ENCODE measurements at places on chromosomes 3 and 15. TPM values are rescaled to one million over a fixed set of nuclear protein-coding genes. Genes with fewer than 3 reads are reported as not detected.

DNA sequence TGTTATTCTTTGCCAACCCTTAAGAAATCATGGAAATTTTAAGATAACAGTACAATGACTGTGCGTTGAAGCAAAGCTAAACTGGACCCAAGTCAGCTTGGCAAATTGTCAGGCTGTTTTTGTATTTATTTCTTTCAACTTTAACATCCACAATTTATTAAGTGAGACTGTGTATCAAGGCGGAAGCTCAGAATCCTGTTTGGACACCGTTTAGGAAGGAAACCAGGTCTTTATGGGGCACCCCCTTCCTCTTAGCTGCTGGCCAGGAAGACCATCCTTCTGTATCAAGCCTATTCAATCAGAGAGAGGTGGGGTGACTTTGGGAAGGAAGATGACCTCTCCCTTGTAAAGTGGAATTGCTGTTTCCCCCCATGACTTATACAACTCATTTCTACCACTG is 166.0 kb downstream of the MCTP2 start:
- no peak overlapping the region for H3K4me3 ChIP-seq
- DNase-seq = peak; percentile 14
- peaks cover 5% of the 10 kb centered on the region for H3K4me1 ChIP-seq
- H3K27ac ChIP-seq = no peak overlapping the region
- H3K36me3 ChIP-seq = no peaks in the 10 kb centered on the region
- no peaks in the 10 kb centered on the region for H3K27me3 ChIP-seq

DNA sequence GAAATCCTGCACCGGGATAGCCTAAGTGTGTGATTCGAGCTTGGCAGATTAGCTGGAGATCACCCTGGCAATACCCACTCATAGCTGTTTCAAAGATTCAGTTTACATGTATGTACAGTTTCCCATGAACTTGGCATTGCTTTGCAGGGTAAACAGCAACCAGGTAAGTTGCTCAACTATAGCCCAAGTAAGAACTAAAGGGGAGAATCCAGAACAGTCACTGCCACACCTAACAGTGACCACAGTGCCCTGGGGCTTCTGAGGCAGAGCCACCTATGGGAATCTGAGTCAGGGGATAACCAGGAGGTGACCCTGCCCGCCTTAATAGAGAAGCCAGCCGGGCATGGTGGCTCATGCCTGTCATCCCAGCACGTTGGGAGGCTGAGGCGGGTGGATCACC is 15.9 kb downstream of the CDAN1 start:
- H3K36me3 ChIP-seq = peaks cover 45% of the 10 kb centered on the region
- H3K4me1 ChIP-seq = peaks cover 5% of the 10 kb centered on the region
- no peaks in the 10 kb centered on the region for H3K27me3 ChIP-seq
- H3K27ac ChIP-seq = peak overlapping the region; percentile 0
- H3K4me3 ChIP-seq = no peak overlapping the region
- no peak for DNase-seq

The GOLGA8R gene
- total RNA-seq = 2.8 TPM

GRCh38 chr3:130395916-130396315 is 50.4 kb downstream of the COL6A5 start:
- no peaks in the 10 kb centered on the region for H3K4me1 ChIP-seq
- peak; percentile 47 for DNase-seq
- H3K4me3 ChIP-seq = no peak overlapping the region
- no peaks in the 10 kb centered on the region for H3K36me3 ChIP-seq
- H3K27ac ChIP-seq = no peak overlapping the region

DNA sequence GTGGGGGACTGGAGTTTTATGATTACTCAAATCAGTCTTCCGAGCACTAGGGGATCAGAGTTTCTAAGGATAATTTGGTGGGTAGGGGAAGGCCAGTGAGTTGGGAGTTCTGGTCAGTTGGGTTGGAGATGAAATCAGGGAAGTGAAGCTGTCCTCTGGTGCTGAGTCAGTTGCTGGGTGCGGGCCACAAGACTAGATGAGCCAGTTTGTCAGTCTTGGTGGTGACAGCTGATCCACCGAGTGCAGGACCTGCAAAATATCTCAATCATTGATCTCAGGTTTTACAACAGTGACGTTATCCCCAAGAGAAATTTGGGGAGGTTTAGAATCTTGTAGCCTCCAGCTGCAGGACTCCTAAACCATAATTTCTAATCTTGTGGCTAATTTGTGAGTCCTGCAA is 249.4 kb downstream of the FAM43A start:
- H3K4me3 ChIP-seq = no peak overlapping the region
- peaks cover 47% of the 10 kb centered on the region for H3K4me1 ChIP-seq
- H3K27ac ChIP-seq = no peak overlapping the region
- no peaks in the 10 kb centered on the region for H3K36me3 ChIP-seq

GRCh38 chr3:173685456-173685855 is 287.9 kb downstream of the NLGN1 start:
- no peak overlapping the region for H3K4me3 ChIP-seq
- DNase-seq = no peak
- no peaks in the 10 kb centered on the region for H3K36me3 ChIP-seq
- no peak overlapping the region for H3K27ac ChIP-seq
- H3K27me3 ChIP-seq = no peaks in the 10 kb centered on the region

The GP9 gene
- total RNA-seq = not detected

GRCh38 chr3:122052968-122053367 is 2.2 kb upstream of the CD86 start:
- H3K27ac ChIP-seq = no peak overlapping the region
- H3K27me3 ChIP-seq = no peaks in the 10 kb centered on the region

The COMMD2 gene
- 28.3 TPM for total RNA-seq

The TUSC7 gene
- not detected for total RNA-seq

The ANP32A gene
- 61.4 TPM for total RNA-seq

GRCh38 chr15:49624056-49624455 is 3.2 kb downstream of the DTWD1 start:
- no peak overlapping the region for H3K27ac ChIP-seq
- no peaks in the 10 kb centered on the region for H3K27me3 ChIP-seq

- no peaks in the 10 kb centered on the region for H3K27me3 ChIP-seq
- H3K4me3 ChIP-seq = no peak overlapping the region
- H3K36me3 ChIP-seq = no peaks in the 10 kb centered on the region
- peaks cover 41% of the 10 kb centered on the region for H3K4me1 ChIP-seq
- H3K27ac ChIP-seq = no peak overlapping the region
These were observed 70.7 kb downstream of the TNIK start for GRCh38 chr3:171389491-171389890.

GRCh38 chr3:123449997-123450604 is 1.2 kb upstream of the ADCY5 start:
- H3K4me1 ChIP-seq = peaks cover 32% of the 10 kb centered on the region
- no peak for DNase-seq
- peak overlapping the region; percentile 90 for H3K4me3 ChIP-seq
- no peaks in the 10 kb centered on the region for H3K36me3 ChIP-seq

GRCh38 chr15:96160800-96161199 is 169.7 kb upstream of the NR2F2 start:
- peaks cover 29% of the 10 kb centered on the region for H3K4me1 ChIP-seq
- no peak for DNase-seq
- no peaks in the 10 kb centered on the region for H3K27me3 ChIP-seq
- no peaks in the 10 kb centered on the region for H3K36me3 ChIP-seq

DNA sequence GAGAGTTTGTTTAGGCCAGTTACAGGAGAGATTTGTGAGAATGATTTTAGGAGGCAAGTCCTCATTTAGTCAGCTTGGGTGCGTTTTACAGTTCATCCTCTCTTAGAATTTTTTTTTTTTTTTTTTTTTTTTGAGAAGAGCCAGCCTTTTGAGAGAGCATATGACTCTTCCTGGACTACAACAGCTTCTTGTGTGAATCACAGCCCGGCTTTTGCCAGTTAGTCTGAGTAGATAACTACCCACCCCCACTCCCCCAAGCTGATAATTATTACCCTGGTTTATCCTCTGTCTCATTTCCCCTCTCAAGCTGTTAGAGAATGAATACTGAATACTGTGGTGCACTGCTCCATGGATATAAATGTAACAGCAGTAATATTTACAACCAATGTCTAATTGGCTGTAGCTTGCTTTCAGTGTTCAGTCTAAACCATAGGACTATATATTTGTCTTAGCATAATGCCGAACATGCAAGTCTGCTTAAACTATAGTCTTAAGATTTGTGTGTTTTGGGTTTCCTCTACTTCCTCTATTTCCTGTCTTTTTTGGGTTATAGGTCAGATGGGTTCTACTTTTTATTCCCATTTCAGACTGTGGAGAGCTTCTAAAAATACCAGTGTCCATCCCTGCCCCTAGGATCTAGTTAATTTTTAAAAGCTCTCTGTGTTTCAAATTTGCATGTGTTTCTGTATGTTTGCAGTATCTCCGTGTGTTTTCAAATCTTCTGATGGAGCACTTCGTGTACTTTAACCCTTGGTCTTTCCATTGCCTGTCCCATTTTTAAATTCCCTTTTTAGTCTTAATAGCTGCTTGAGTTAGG is 8.0 kb downstream of the CHD2 start:
- no peak for DNase-seq
- H3K27ac ChIP-seq = peak overlapping the region; percentile 98
- no peaks in the 10 kb centered on the region for H3K36me3 ChIP-seq
- peak overlapping the region; percentile 12 for H3K4me3 ChIP-seq

The BTLA gene
- not detected for total RNA-seq

DNA sequence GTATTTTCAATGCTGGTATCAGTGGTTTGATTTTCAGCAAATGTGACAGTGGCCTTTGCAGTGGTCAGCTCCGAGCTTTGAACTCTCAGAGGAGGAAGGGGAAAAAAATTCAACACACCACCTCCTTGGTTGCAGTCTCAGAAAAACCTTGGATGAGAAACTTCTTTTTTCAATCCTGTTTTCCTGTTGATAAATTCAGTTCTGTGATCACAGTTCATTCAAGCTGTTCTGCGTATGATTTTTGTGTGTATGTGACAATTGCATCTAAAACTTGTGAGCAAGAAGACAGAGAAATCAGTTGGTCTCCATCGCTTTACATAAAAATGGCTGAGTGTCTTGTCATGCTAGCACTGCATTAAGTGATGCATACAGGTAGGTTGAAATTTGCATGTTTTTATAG is 19.2 kb downstream of the ZBTB38 start:
- no peaks in the 10 kb centered on the region for H3K27me3 ChIP-seq
- H3K36me3 ChIP-seq = no peaks in the 10 kb centered on the region
- H3K4me3 ChIP-seq = peak overlapping the region; percentile 37
- peaks cover 50% of the 10 kb centered on the region for H3K4me1 ChIP-seq
- DNase-seq = no peak

DNA sequence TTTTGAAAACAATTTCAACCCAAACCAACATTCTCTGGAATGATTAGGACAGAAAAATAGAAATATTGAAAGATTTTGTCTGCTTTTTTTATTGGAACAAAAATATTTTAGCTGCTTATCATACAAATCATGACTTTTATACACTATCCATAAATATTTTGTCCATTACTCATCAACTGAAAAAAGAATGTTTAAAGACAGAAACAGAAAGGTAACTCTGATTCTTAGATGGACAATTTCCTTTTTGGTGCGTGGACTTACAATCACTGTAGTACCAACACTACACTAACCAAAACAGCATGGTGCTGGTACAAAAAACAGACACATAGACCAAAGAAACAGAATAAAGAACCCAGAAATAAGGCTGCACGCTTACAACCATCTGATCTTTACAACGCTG is 582.8 kb upstream of the CCDC54 start:
- no peaks in the 10 kb centered on the region for H3K4me1 ChIP-seq
- H3K4me3 ChIP-seq = no peak overlapping the region
- H3K27ac ChIP-seq = no peak overlapping the region
- no peak for DNase-seq

GRCh38 chr3:64718976-64719375 is 31.2 kb upstream of the ADAMTS9 start:
- no peak overlapping the region for H3K4me3 ChIP-seq
- no peaks in the 10 kb centered on the region for H3K36me3 ChIP-seq
- peaks cover 26% of the 10 kb centered on the region for H3K4me1 ChIP-seq
- DNase-seq = no peak
- H3K27ac ChIP-seq = no peak overlapping the region
- H3K27me3 ChIP-seq = no peaks in the 10 kb centered on the region

The RNU6-1 gene
- not detected for total RNA-seq

DNA sequence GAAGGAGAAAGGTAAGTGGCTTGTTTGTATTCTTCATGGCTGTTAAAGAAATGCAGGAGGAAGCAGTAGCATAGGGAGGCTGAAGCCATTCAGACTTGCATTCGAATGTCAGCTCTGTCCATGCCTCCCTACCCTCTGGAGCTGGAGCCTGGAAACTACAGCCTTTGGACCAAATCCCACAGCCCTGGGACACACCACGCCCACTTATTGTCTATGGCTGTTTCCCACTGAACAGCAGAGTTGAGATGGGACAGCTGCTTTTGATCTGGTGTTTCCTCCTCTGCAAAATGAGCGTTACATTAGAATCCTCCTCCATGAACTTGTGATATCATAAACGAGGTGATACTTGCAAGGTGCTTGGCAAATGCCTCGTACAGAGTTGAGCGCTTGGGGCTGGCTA is 3.6 kb downstream of the FAM107A start:
- no peaks in the 10 kb centered on the region for H3K36me3 ChIP-seq
- DNase-seq = no peak
- H3K4me3 ChIP-seq = no peak overlapping the region
- H3K27me3 ChIP-seq = no peaks in the 10 kb centered on the region

- no peaks in the 10 kb centered on the region for H3K27me3 ChIP-seq
- no peaks in the 10 kb centered on the region for H3K36me3 ChIP-seq
- no peak overlapping the region for H3K27ac ChIP-seq
- no peak overlapping the region for H3K4me3 ChIP-seq
- no peaks in the 10 kb centered on the region for H3K4me1 ChIP-seq
- DNase-seq = no peak
These were observed 357.1 kb upstream of the PROK2 start for GRCh38 chr3:72142028-72142427.

- DNase-seq = no peak
- H3K27ac ChIP-seq = no peak overlapping the region
- no peaks in the 10 kb centered on the region for H3K27me3 ChIP-seq
- H3K4me3 ChIP-seq = no peak overlapping the region
- H3K4me1 ChIP-seq = no peaks in the 10 kb centered on the region
- H3K36me3 ChIP-seq = no peaks in the 10 kb centered on the region
These were observed 15.2 kb downstream of the P2RY1 start for GRCh38 chr3:152849996-152850578.

The SNURF gene
- 3.6 TPM for total RNA-seq

DNA sequence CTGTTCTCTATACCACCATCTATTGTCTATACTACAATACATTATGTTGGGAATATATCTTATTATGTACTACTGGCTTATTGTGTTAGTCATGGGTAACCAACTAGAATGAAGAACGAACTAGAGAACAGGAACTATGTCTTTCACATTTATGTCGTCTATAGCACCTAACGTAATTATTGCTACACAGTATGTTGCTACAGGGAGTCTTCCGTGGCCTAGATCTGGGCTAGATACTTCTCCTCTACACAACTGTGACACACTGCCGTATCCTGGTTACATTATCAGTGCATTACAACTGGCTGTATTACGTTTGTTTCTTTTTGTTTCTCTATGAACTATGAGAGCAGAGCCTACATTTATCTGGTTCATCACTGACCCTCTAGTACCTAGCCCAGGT is 34.0 kb downstream of the SCG5 start:
- H3K36me3 ChIP-seq = no peaks in the 10 kb centered on the region
- H3K27ac ChIP-seq = peak overlapping the region; percentile 31
- no peak overlapping the region for H3K4me3 ChIP-seq
- H3K4me1 ChIP-seq = no peaks in the 10 kb centered on the region

The KNG1 gene
- total RNA-seq = not detected

DNA sequence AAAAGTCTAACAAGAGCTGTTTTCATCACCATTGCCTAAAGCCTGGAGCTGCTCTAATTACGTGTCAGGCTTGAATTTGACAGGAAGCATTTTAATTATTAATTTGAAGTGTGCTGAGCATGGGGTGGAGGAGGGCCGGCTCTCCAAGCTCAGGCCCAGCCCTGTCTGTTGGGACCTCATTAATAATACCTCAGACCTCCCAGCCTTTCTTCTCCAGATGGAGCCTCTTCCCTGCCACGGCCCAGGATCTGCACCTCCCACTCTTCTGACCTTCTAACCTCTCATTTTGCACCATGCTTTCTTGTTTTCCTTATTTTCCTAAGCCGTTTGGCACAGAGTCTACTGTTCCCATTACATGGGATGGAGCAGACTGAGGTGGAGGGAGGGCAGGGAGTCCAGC is 30.0 kb downstream of the INSYN1 start:
- H3K4me1 ChIP-seq = no peaks in the 10 kb centered on the region
- H3K27me3 ChIP-seq = no peaks in the 10 kb centered on the region
- H3K4me3 ChIP-seq = no peak overlapping the region

Measured in esophagus muscularis mucosa (tissue), 4 donors.